ENCODE measurements at places on chromosomes 2 and 18. TPM values are rescaled to one million over a fixed set of nuclear protein-coding genes. Genes with fewer than 3 reads are reported as not detected.

DNA sequence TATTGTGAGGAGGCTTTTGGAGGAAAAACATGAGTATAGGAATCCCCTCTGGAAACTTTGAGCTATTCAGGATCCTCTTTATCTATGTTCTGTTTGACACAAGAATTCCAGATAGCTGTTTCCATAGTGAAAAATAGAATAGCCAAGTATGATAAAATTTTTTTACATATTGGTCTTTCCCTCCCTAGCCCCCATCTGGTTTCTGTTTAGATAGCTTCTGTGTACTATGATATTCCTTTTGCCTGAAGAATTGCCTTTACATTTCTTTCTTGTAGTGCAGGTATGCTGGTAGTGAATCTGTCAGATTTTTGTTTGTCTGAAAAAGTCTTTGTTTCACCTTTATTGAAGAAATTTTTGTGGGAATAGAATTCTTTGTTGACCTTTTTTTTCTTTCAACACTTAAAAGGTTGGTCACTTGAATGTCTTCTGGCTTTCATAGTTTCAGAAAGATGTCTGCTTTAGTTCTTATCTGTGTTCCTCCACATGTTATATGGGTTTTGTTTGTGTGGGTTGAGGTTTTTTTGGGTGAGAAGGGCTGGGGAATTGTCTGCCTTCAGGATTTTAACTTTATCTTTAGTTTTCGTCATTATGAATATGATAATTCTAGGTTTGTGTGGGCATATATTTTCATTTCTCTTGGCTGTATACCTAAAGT is 29.9 kb upstream of the FBLN7 start:
- no peak for DNase-seq

DNA sequence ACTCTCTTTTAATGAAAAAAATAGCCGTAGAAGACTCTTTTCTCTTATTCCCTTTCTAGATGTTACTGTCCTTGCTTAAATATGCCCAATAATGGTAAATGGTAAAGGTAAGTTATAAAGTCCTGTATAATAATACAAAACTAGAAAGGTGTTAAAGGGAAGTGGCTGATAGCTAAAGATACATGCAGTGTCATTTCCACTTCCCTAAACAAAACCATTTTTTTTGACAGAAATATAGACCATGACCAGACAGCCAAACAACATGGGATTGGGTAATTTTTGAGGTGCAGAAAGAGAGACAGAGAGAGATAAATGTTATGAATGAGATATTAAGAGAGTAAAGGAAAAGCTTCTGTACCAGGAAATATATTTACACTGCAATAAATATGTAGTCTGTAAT is 731.7 kb upstream of the REG3G start:
- no peak for DNase-seq

DNA sequence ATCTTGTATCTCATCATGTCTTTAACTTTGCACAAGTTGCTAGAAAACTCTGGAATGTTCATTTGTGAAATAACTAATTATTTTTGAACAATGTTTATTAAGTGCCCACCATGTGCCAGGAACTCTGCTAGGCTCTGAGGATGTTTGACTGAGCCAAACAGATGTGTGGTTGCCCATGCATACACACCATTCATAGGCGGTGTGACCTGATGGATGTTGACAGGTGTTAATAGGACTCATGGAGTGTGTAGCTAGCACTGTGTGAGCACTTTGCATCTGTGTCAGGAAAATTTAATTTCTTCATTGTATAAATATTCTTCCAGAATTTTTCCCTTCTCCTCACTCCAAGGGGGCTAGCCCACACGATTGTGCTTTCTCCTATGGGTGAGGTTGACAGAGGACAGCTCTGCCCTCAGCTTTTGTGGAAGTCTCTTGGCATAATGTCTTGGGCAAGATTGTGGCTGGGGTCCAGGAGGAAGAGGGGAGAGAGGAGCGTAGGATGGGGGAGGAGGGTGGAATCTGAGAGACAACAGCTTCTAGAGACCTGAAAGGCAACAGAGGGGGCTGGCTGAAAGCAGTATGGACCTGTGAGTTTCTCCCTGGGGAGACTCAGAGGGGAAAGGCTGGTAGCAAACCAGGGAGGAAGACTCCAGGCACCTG is 214.6 kb upstream of the CXCR4 start:
- DNase-seq, result no peak

DNA sequence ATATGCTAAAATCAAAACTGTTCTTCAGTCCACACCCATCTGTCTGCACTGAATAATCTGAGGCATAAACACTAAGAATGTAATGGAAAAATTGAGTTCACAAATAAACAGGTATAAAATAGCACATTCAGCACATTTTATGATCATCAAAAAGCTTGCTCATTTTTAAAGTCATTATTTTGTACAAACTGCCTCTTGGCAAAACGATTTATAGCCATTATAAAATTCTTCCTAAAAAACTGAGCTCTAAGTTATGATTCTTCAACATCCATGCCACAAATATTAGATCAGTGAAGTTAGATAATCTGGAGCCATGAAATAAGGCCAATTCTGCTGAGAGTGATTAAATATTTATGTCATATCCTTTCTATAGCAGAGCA is 233.5 kb downstream of the DYM start:
- DNase-seq, result no peak

DNA sequence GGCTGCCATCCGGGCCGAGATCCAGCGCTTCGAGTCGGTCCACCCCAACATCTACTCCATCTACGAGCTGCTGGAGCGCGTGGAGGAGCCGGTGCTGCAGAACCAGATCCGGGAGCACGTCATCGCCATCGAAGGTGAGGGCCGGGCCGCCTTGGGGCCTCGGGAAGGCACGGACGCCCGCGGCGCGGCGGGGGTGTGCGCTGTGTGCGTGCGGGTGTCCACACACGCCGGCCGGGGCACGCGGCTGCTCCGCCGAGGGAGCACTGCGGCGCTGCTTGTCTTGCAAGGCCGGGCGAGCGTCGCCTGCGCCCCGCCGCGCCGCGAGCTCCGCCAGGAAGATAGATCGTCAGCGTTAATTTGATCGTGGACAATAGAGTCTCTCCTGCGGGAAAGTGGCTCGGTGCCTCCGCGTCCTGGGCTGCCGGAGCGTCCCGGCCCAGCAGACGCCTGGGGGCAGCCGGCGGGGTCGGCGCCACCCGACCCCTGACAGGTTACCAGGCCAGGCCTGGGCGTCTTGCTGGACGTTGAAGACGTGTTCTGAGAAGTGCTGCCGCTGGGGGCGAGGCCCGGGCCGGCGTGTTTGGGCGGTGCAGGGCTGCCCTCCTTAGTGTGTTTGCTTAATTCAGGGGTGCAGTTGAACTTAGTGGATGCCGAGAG is 1.0 kb downstream of the AGAP1 start:
- peak; percentile 80 for DNase-seq

GRCh38 chr18:73981796-73982195 is 165.8 kb downstream of the FBXO15 start:
- DNase-seq, result no peak

GRCh38 chr2:200296118-200296517 is 10.4 kb upstream of the SPATS2L start:
- DNase-seq, result no peak

DNA sequence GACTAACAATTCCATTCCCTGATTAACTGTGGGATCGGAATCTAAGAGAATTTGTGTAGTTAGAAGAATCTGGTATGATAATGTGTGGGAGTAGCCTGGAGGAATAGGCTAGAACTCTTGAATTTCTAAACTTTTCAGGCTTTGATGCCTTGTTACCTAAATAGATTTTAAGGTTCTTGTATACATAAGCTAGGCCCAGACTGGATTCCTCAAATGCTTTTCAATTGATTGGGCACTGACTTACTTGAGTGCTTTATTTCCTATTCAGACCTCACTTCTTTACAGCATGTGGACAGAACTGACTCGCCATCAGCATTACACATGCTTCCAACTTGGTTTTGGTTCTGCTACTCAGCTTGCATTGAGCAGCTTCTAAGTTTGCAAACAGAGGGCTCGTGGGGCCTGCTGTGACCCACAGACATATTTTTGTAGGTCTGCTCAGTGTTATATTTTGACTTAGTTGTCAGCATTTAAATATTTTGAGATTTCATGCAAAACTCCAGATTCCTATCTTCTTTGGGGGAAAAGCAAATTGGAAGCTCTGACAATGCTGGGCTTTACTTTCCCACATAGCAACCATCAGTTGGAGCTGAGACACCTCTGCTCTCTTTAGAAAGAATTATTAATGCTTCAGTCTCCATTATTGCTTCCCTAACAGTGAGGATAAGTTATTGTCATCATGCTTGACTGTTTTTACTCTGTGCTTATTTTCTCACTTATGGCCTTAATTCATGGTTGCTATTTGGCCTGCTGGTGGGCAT is 5.7 kb downstream of the PARD3B start:
- DNase-seq, result no peak

DNA sequence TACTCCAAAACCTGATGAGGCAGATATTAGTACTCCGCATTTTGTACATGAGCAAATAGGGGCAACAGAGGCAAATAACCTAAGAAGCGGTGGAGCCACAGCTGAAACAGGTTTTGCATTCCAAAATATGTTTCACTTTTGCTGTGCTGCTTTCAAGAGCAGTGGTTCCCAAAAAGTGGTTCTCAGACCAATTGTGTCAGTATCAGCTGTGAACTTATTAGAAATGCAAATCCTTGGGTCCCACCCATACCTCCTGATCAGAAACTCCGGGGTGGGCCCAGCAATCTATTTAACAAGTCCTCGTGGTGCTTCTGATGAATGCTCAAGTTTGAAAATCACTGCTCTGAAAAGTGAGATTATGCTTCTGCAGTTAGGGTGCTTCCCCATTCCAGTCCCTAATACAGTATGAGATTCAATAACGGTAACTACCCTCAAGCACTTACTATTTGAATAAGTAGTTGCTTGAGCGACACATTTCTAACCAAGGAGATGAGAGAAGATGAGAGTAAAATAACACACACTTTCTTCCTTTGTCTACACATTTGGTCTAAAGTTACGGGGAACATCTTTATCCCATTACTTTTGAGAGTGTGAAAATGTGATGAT is 17.8 kb upstream of the TCF4 start:
- no peak for DNase-seq

DNA sequence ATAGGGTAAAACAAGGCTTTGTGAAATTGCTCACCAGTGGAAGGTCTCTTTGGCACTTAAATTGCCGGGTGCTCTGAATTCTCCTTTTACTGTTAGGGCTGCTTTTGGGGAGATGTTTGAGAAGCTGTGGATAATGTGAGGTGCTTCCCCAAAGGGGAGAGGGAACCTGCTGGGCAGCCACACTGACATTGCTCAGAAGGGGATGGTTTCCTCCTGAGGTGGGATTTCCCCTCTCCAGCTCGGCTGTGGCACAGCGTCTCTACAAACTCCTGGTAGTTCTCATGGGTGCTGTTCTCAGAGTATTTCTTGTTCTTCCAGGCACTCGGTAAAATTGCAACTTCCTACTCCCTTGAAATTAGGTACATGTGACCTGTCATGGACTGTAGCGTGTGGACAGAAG is 124.2 kb downstream of the LPIN1 start:
- no peak for DNase-seq

- no peak for DNase-seq
Observed at GRCh38 chr18:50424877-50425690, 50.2 kb downstream of the SKA1 start.

Gene EGR4
- total RNA-seq, result not detected

Gene MYO5B
- 0.82 TPM for total RNA-seq

Gene RAB17
- 0.54 TPM for total RNA-seq

Gene GKN1
- total RNA-seq, result not detected

Gene GREB1L
- 12.1 TPM for total RNA-seq

Gene SERPINB5
- not detected for total RNA-seq

Gene LYG2
- total RNA-seq, result not detected
